ENCODE measurements at places on chromosomes 12 and 14.
A peak's percentile ranks its signal among the peaks of the same experiment; 100 is the strongest.

GRCh38 chr12:65532162-65532561 lies 253.7 kb downstream of the MSRB3 start:
- DNase-seq = no peak

GRCh38 chr14:52111583-52111982 lies 42.7 kb upstream of the NID2 start:
- no peak for DNase-seq

DNA sequence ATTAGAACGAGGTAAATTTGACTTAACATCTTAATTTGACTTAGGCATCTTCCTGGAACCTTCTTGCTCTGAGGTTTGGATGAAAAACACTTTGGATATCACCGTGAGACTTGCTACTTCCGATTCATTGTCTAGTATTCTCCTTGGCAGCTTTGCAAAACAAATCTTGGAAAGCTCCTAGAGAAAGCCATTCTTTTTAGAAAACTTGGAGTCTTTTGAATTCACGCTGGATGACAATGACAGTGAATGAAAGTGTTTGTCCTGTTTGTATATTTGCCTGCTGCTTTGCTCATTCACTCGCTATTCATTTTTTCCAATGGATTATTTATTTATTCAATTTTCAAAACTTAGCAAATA lies 222.1 kb upstream of the HMGA2 start:
- DNase-seq = no peak

GRCh38 chr12:19234171-19234704 lies 104.7 kb downstream of the PLEKHA5 start:
- DNase-seq = no peak

DNA sequence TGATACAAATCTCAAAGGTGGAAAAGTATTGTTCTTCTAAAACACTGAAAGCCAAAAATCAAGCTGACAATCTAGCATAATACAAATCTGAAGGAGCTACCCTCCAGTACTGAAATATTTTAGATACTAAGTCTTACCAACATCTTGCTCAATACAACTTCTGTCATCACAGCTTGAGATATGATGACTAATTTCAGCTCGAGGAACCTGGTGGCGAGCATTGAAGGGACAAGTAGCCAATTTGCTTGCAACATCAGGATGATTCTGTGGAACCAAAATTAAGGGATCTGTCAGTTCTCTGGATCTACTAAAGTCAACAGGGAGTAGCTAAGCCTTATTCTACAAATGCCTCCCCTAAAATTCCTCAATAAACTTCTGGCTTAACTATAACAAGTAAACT lies 10.4 kb downstream of the GTSF1 start:
- no peak for DNase-seq

- no peak for DNase-seq
Observed at GRCh38 chr14:68104518-68104917, 284.9 kb downstream of the RAD51B start.

DNA sequence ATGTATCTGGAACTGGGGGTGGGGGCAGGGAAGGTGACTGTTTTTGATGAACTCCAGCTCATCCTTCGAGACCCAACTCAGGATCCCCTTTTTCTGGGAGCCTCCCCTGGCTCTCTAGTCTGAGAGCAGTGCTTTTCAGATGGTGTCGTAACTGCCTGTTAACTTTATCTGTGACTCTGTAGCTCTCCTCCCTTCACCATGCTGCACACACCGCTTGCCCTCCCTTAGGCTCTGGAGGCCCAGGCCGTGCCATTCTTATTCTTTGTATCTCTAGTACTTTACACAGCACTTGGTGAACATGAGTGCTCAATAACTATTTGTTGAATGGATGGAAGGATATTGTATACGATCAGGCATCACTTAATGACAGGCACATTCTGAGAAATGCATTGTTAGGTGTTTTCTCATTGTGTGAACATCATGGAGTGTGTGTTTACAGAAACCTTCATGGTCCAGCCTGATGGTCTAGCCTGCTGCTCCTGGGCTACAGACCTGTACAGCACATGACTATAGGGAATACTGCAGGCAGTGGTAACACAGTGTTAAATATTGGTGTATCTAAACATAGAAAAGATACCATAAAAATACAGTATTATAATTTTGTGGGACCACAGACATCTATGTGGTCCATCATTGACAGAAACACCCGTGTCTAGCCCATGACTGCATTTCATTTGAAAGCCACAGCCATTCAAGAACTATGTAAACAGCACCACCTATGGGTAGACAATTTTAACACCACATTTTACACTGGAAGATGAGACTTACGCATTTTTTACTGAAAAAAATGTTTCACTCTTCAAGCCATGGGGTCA lies 91.8 kb downstream of the EML1 start:
- DNase-seq = no peak

DNA sequence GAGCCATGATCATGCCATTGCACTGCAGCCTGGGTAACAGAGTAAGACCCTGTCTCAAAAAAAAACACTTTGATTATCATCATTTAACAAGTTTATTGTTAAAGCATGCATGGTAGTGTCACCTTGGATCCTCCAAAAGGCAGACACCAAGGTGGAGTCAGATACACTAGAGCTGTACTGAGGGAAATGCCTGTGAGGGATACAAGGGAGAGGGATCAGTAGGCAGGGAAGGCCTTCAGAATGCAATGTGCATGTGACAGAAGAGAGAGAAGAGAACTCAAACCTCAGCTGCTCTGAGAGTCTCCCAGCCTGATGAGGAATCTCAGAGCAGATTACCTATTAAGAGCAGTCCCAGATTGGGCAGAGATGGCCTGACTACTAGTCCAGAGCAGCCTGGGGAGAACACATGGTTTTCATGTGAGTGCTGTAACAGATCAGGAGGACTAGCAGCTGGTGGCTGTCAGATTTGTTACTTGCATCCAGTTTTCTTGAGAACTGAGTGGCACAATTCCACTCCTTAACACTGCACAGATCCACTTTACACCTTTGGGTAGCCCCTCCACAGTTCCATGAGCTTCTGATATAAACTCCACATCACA lies 38.0 kb upstream of the A2ML1 start:
- DNase-seq = no peak

- DNase-seq = no peak
Observed at GRCh38 chr12:54858562-54858961, 4.2 kb downstream of the MUCL1 start.

DNA sequence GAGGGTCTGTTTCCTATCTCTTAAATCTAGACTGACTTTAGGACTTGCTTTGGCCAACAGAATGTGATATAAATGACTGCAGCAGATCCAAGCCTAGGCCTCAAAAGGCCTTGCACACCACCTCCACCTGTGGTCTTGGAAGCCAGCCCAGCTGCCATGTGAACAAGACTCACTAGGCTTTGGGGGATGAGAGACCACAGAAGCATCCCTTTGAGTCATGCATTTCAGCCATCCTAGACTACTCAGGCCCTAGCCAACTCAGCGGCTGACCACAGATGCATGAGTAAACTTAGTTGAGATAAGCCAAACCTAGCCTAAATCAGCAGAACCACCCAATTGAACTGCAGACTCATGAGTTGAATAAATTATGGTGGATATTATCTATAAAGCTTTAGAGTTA lies 87.7 kb downstream of the KCNH5 start:
- DNase-seq = no peak

DNA sequence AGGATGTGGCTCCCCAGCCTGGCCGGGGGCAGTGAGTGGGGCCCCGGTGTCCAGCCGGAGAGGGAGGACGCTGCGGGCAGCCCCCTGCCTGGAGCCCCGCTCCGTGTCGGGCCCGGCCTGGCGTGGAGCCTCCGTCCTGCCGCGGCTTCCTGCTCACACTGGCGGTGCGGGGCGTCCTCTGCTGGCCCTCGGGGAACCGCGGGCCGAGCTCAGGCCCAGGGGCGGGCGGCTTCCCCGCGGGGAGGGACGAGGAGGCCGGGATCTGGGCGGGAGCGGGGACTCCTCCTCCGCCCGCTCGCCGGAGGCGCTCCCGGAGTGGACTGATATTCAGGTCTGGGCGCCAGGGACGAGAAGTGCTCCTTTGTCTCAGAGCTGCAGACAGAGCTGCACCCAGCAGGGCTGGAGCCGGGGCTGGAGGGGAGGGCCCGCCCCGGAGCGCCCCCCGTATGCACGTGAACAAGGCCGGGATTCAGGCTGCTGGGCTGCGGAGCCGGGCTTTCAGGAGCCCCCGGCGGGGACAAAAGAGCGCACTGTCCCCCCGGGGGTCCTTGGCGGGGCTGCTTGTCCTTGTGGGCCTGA lies 2.2 kb downstream of the MMP17 start:
- DNase-seq = no peak

DNA sequence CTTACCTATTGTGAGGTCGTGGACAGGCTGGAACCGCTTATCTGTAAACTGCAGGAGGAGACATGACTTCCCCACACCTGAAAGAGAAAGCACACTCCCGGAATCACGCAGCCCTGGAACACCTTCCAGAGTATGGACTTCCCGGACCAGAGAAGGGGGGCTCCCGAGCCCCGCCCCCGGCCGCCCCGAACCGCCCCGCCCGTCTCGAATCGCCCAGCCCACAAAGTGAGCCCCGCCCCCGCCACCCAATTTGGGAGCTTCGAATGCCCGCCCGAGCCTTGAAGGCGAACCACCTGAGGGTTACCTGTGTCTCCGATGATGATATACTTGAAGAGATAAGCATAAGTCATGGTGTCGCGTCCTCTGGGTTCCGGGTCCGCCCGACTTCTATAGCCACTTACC lies 235 bp downstream of the RAB2B start:
- peak; percentile 83 for DNase-seq

DNA sequence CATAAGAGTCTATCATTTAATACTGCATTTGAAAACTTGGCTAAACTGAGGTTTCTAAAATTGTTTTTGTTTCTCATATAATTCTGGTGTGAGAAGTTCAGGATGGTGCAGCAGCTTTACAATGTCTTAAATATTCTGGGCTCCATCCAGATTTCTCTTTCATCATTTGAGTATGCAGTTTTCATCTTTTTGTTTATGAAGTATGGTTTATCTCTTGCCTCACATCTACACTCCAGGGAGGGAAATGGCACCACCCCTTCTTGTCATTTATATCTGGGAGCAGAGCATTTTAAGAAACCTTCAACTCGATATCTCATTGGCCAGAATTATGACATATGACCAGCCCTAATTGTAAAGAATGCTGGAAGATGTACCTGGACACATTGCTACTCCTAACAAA lies 24.3 kb downstream of the GEMIN2 start:
- no peak for DNase-seq

DNA sequence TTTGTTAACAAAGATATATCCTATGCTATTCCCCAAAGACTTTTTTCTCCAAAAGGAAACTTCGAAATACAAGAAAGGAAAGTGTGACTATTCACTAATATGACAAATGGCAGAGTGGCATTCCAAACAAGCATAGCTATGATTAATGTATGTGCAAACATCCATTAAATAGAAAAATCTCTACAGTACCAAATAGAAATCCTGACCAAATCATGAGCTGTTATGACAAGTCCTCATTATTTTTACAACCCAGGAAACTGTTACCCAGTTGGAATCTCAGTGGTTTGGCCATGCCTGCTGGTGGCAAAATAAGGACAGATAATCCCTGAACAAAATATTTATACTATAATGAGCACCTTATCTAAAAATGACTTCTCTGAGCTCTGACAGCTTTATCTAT lies 202.1 kb downstream of the SEC23A start:
- DNase-seq = no peak

DNA sequence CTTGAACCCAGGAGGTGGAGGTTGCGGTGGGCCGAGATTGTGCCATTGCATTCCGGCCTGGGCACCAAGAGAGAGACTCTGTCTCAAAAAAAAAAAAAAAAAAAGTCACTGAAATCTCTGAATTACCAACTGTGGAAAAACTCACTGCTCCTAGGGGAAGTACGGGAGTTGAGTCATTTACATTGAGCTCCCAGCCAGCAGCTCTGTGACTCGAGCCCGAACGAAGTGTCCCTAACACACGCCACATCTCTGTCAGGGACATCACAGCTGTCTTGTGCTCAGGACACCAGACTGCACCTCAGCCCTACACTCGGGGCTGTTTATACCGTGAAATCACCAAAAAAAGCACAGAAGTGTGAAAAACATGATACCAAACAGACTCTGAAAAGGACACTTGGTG lies 21.1 kb downstream of the ATP6V0A2 start:
- DNase-seq = no peak

DNA sequence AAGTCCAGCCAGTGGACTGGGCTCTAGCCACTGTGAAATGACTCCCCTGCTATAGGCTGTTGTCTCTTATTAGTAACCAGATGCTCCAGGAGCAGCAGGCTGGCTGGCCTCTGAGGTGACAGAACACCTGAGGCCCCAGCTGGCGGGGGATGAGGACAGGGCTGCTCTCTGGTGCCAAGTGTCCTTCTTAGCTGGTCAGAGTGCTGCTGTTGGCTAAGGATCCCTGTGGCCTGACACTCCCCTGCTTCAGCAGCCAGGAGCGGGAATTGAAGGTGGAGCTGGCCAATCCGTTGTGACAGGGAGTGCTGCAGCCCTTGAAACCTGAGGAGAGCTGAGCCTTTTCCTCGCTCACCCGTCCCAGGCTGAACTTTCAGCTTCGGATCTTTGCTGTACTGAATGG lies 30.7 kb downstream of the TMEM229B start:
- no peak for DNase-seq

GRCh38 chr14:71371711-71372396 lies 464.6 kb downstream of the PCNX1 start:
- DNase-seq = no peak

DNA sequence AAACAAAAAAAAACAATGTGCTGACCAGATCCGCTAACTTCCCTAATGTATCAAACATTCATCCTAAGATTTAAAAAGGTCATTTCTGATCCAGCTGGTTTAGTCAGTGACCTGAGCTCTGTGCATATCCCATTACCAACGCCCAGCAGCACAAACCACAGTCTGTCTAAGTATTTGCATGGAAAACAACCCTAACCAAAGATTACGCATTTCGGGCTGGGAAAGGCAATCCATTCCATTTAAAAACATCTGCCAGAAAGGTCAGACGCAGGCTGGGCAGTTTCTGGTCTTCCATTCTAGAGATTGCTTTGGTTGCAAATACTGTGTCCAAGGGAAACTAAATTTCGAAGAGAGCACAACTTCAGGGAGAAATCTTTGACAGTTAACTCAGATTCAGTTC lies 234.9 kb downstream of the FLRT2 start:
- no peak for DNase-seq

GRCh38 chr12:48420039-48420775 lies 52.2 kb upstream of the ANP32D start:
- no peak for DNase-seq

DNA sequence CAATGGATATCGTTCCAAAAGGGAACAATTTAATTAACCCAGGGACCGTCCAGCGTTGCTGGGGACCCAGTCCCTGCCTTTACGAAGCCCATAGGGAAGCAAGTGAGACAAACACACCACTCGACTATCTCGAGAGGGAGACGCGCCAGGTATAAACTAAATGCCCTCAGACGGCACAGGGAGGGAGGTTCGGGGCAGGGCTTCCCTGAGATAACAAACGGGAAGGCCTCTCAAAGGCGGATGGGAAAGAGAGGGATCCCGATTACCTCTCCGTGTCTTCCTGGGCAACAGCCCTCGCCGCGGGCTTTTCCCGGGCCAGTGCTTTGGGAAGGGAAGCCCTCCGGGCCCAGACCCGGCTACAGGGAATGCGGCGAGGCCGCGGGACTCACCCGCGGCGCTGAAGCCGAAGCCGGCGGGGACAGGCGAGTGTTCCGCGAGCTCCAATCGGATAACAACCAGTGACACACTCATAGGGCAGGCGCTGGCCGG lies 390 bp downstream of the BRAP start:
- peak; percentile 2 for DNase-seq
